IPS DF 6.9 (cell line): ENCODE measurements at places on chromosomes 2 and 18.

DNA sequence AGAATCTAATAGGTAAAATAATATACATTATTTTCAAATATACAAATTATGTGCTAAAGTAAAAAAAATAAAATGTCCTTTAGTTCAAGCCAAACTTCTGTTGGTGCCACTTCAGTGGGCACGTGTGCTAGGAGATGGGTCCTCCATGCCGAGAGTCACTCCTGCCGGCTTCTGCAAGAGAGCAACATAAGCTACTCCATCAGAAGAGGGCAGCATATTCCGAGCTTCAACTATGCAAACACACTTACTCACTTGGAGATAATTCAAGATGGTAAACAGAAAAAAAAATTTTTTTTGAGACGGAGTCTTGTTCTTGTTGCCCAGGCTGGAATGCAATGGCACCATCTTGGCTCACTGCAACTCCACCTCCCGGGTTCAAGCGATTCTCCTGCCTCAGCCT is 24.4 kb downstream of the CNOT11 start:
- DNase-seq: no peak

GRCh38 chr2:128304715-128305554 is 13.7 kb downstream of the HS6ST1 start:
- DNase-seq: no peak

- no peak for DNase-seq
Measured at GRCh38 chr2:37453027-37453426, 108.6 kb downstream of the QPCT start.

DNA sequence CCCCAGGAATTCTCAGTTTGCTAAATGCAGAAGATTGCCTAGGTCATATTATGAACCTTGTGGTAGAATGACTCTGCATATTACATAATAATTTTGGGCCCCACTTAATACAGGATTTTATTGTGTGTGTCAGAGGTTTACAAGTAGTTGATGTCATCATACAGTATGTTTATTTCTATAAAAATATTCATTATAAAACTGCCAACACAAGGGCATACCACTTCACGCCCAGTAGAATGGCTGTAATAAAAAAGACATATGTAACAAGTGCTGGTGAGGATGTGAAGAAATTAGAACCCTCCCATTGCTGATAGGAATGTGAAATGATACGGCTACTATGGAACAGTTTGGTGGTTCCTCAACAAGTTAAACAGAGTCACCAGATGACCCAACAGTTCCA is 61.4 kb upstream of the TWSG1 start:
- DNase-seq: no peak

DNA sequence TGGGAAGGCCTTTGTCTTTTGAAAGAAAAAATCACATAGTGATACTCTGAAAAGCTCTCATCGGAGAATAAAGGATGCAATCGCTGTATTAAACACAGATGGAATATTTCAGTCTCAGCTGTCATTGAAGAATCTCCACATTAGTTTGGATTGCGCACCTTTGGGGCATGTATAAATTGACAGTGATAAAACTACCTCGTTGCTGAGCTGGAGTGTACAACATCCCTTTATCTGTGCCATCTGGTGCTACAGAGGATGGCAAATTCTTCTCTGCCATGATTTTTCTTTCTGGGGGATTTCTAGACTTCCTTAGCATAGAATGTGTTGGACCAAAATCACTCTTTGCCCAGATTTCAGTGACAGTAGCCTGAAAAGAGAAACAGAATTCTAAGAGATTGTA is 185.3 kb downstream of the PARD3B start:
- DNase-seq: no peak

DNA sequence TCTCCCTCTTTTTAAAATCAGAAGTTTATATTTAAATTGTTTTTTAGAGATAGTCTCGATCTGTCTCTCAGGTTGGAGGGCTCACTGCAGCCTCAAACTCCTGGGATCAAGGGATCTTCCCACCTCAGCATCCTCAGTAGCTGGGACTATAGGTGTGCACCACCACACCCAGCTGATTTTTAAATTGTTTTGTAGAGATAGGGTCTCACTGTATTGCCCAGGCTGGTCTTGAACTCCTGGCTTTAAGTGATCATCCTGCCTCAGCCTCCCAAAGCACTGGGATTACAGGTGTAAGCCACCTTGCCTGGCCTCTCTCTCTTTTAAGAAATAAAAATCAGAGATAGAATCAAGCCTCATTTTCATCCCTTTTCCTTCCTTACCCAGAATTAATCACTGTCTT is 22.1 kb downstream of the FAM171B start:
- DNase-seq: no peak

GRCh38 chr2:158478237-158478636 is 21.5 kb downstream of the PKP4 start:
- DNase-seq: no peak

GRCh38 chr18:38933322-38933721 is 1367.7 kb upstream of the CELF4 start:
- DNase-seq: no peak

DNA sequence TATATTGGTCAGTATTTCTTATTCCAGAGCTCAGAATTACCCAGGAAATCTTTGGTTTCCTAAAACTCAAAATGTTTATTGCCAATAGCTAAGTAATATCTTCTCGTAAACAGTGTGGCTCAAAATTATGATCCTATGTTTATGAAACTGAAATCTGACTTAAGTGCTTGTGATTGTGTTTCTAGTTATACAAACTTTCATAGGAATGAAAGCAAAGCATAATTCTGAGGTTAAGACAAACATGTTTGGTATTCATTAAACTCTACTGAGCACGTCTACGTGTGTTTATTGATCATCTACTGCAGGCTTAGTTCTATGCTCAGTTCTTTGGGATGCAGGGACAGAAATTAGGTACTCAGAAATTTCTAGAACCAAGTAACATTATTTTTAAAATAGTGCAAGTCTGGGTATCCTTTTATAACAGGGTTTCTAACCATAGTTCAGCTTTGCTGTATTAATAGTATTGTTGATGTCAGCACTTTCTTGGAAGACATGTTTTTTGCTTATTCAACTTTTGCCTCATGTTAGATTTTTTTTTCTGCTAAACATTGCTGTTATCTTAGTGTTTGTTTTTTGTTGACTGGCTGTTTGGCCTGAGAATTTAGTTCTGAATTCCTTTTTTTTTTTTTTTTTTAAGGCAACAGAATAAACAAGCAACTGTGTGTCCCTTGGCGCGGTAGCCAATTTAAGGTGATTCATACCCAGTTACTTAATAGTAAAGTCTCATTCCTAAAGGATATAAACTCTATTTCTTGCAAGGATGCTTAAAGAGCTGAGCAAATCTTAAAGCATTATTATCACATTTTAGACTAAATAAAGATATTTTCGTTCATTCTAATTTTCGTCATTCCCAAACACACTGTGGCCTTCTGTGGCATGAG is 31.3 kb downstream of the PTPRM start:
- no peak for DNase-seq

GRCh38 chr2:18149660-18150246 is 271.3 kb downstream of the KCNS3 start:
- no peak for DNase-seq

GRCh38 chr2:7660816-7661215 is 743.6 kb downstream of the RNF144A start:
- no peak for DNase-seq

DNA sequence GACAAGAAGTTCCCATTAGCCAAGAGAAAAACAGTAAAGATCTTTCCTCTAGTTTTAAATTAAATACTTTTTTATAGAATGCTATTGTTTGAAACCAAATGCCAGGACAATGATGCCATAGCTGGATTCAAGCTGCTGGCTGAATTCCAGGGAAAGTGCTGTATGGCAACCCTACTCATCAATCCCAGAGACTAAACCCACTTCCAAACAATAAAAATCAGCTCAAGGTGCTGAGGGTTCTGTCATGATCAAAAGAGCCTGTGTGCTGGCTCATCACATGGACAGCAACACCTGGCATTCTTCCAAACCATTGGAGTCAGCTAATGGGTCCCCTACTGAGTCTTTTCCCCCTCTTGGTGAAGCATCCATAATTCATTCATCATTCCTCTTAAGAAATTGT is 53.7 kb upstream of the PARD3B start:
- no peak for DNase-seq

DNA sequence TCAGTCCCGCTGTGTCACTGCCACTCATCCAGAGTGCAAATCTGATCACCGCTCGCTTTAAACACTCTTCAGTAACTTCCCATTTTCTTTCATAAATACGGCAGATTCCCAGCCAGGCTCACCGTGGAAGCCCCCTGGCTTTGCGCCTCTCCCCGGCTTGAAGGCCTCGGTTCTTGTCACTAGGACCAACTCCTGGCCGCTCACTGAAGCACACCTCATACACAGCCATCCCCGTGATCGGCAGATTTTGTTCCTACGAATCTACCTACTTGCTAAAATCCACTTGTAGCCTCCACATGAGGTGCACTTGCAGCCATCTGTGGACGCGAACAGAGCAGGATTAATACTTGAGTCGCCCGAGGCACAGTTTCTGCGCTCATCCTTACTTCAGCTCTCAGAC is 462.4 kb upstream of the MYT1L start:
- no peak for DNase-seq

GRCh38 chr18:48390641-48391040 is 18.5 kb downstream of the ZBTB7C start:
- DNase-seq: no peak

DNA sequence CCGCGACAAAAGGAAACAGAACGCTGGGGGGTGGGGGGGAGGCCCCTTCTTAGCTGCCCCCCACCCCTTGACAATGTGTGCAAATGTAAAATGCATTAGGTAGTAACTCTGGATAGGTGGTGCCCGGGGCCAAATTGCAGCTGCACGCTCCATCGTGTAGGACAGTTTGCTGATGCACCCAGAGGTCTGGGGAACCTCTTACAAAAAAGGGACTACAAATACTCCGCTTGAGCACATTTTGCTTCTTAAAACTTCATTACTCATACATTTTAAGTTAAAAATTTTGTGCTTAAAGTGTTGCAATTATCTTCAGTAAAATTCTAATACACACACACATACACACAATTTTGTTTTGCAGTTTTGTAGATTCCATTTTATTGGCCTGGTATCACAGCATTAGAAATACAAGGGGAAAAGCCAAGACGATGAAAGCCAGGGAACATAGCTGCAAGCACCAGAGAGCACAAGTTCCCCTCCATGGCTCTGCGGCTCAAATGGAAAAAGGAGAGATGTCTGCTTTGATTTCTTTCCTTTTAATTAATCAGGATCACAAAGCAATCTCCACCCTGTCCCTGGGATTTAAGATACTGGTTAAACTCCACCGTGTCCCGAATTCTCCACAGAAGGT is 582.1 kb downstream of the ZEB2 start:
- DNase-seq: no peak

DNA sequence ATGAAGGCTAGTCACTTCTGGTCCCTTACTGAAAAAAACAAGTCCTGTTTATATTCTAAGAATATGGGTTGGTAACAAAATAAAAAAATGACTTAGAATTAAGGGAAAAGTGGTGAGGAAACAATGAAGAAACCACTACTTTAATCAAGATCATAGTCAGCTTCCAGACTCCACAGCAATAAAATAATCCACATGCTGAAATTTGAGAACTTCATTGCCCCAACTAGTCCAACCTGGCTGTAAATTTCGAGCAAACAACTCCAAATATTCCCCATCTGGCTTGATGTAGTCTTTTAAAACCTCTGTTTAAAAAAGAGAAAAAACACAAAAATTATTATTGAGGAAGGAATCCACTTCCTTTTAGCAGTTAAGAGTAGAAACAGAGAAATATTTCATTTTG is 32.5 kb downstream of the METTL4 start:
- DNase-seq: no peak

GRCh38 chr18:13549880-13550232 is 176.5 kb downstream of the FAM210A start:
- DNase-seq: no peak

DNA sequence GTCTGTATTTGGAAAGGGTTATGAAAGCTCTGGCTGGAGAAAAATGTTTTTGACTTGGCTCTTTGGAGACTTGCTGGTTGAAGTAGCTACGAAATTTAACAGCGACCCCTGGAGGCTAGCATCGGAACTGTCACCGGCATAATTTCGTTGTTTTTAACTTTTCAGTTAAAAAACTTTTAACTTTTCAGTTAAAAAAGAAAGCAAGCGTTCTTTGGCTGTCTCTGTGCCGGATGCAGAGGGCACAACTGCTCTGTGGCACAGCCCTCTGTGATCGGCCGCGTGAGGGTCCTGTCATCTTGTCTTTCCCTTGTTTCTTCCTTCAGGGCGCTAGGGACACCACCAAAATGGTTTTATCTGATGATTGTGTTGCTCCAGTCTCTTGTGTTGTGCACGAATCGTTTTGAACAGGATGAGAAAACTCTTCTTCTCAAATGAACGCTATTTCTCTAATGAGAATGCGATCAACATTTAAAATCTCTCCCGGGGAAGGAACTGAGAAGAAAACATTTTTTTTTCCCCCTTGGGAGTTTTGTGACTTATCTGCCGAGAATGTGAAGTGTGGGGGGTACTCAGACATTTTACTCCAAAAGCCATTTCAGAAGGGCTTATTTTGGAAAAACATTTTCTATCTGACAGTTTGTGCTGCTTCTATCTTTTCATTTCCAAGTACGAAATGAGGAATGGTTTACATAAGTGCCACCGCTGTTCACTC is 57.1 kb downstream of the ADCYAP1 start:
- no peak for DNase-seq

- DNase-seq: no peak
Measured at GRCh38 chr2:109223490-109223889, 94.5 kb downstream of the SH3RF3 start.

- no peak for DNase-seq
Measured at GRCh38 chr2:196703695-196704094, 64.2 kb downstream of the CCDC150 start.

- DNase-seq: no peak
Measured at GRCh38 chr2:230335864-230336506, 9.0 kb downstream of the SP140L start.

DNA sequence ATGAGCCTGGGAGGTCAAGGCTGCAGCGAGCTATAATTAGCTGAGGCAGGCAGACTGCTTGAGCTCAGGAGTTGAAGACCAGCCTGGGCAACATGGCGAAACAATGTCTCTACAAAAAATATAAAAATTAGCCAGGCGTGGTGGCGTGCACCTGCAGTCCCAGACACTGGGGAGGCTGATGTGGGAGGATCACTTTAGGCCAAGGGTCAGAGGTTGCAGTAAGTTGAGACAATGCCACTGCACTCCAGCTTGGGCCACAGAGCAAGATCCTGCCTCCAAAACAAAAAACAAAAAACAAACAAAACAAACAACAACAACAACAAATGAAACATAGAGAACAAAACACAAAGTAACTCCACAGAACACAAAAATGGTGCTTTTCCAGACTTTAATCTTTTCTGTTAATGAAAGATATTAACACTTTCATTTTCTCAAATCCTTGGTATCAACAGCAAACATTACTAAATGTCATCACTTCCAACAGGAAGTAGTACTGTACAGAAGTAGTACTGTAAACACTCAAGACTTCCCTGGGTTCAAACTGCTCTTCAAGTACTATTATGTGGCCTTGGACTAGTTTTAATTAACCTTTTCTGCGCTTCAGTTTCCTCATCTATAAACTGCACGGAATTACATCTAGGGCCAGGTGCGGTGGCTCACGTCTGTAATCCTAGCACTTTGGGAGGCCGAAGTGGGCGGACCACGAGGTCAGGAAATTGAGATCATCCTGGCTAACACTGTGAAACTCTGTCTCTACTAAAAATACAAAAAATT is 27.9 kb downstream of the PUM2 start:
- DNase-seq: no peak
